ENCODE measurements at places on chromosomes 5 and 9.

- peak; percentile 19 for DNase-seq
Measured at GRCh38 chr9:123749580-123750202, 180.2 kb downstream of the DENND1A start.

DNA sequence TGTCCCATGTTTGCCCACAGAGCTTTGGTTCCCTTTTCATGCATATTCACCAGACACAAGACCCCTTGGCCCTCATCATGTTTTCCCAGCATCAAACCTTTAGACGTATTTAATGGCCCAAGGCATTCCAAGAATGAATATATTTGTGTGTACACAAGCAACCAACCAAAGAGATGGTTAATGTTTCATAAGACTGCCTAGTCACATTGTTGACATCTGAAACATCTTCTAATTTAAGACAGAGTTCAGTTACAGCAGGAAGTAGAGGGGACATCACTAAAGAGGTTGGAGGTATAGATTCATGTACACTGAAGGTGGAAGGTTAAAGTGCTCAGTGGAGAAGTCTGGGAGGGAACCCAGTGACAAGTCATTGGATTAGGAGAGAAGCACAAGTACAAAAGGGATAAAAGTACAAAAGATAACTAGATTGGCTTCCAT is 49.1 kb downstream of the SUSD1 start:
- no peak for DNase-seq

- no peak for DNase-seq
Measured at GRCh38 chr9:71692337-71692736, 76.0 kb downstream of the CEMIP2 start.

GRCh38 chr5:141507387-141508091 is 18.7 kb downstream of the PCDHGC5 start:
- no peak for DNase-seq

DNA sequence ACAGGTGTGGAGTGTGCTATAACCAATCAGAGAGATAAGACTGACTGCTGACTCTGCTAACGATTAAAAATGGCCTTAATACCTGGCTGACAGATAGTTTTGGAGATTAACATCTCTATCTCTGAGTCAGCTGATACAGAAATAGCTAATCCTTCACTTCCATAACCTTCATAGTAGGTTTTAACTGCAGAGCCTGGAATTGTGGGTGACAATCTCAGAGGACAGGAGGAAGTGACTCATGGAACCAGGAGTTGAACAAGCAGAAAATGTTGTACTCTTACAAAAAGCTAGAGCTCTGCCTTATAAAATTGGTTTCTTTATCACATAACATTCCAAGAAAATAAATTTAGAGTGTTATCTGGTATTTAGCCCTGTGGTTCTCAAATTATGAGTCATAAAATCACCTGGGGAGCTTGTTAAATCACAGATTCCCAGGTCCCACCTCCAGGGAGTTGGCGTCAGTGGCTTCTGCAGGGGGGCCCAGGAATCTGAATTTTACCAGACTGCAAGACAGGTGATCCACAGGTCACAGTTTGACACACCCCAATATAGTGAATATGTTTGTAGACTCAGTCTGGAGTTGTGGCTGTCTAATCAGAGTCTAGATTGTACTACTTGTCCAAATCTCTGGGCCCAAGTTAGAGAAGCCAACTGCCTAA is 44.4 kb upstream of the AFAP1L1 start:
- peak; percentile 31 for DNase-seq

DNA sequence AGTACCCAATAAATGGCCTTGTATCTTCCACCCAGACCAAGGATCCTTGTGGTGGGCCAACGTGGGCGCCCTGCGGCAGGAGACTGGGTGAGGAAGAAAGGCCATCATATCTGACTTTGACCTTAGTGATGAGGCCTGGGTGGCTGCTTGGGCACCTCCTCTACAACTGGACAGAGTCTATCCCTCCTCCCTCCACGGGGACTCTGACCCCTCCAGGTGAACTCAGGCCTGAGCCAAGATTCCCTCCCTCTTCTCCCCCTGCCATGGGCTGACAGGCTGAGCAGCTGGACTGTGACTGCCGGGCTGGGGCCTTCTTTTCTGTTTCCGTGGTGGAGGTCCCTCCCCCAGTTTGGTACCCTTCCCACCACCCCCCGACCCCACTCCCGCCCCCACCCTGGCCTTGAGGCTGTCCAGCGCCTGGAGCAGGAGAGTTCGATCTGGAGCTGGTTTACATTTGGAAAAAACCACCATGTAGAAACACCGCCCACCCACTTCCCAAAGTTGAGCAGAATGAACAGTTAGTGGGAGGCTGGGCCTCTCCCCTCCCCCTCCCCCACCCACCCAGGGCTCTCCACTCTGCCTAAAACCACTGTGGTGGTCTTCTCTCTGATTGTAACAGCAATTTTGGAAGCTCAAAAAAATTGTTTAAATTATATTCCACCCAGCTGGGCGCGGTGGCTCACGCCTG is 1.2 kb upstream of the PHYHD1 start:
- DNase-seq: no peak

- no peak for DNase-seq
Measured at GRCh38 chr9:116322521-116322920, 168.9 kb downstream of the PAPPA start.

GRCh38 chr5:81154725-81155124 is 78.4 kb upstream of the CKMT2 start:
- no peak for DNase-seq

- peak; percentile 19 for DNase-seq
Measured at GRCh38 chr5:180291234-180291940, 496 bp downstream of the MAPK9 start.

DNA sequence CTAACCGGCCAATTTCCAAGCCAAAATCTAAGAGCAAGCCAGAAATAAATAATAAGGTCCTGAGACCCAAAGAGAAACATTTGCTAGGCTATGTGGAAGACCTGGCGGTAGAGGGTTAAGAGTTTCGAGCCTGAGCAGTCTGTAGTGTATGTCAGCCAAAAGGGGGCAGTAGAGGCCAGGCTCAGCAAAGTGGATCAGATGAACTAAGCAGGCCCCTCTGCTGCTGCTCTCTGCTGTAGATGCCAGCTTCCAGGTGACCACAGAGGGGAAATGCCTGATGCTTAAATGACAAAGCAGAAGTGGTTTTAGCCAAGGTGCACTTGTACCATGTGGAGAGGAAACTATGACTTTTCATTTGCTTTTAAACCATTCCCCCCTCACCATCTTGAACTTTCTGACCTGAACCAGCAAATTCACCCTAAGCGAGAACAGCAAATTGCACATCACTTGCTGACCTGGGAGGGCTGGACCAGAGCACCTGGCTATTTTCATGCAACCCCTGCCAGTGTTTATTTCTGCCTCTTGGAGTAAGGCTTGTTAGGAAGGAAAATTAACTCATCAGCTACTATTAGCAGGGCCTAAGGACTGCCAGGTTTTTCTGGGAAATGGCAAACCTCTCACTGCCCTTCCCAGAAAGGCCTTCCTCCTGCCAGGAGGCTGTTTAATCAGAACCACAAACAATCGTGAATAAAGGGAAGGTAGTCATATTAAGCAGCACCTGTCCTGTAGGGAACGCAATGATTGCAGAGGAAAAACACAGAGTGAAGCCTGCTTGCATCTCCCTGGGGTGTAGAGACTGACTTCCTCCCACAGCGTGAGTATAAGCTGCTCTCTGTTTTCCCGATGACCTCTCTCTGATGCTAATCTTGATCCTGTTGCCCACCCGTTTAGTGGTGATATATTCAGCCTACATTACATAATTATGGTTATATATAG is 818.2 kb downstream of the TLR4 start:
- peak; percentile 26 for DNase-seq

GRCh38 chr5:15627109-15627508 is 127.1 kb downstream of the FBXL7 start:
- no peak for DNase-seq

- no peak for DNase-seq
Measured at GRCh38 chr5:14040542-14040941, 96.1 kb upstream of the DNAH5 start.

GRCh38 chr9:124353166-124353768 is 62.0 kb downstream of the PSMB7 start:
- no peak for DNase-seq

- no peak for DNase-seq
Measured at GRCh38 chr5:96252596-96252995, 180.5 kb downstream of the PCSK1 start.

- DNase-seq: no peak
Measured at GRCh38 chr5:74540622-74541021, 99.9 kb downstream of the ENC1 start.
